ENCODE measurements at places on chromosomes 6 and 20.
A peak's percentile ranks its signal among the peaks of the same experiment; 100 is the strongest.

- DNase-seq, result no peak
Observed at GRCh38 chr6:151372164-151372563, 19.2 kb downstream of the ZBTB2 start.

DNA sequence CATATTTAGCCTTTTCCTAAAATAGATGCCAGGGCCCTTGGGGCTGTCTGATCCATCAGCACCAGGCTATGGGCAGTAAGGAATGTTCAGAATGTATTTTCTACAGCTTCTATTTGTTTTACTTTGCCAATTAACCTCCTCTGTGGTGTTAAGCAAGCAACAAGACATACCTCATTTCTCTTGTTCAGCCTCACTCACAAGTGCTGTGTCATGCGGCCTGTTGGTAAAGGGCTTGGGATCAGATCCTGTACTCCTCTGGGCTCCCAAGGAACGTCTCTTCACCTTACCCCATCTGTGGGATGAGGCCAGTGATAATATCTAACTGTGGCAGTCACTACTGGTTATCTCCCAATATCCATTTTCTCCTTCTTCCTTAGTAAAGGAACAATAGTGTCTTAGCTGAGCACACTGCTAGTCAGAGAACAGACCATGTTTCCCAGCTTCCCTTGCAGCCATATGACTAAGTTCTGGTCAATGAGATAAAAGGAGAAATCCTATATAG is 7.0 kb upstream of the DSTN start:
- peak; percentile 63 for DNase-seq

GRCh38 chr6:12189661-12190060 is 100.5 kb upstream of the EDN1 start:
- DNase-seq, result no peak

DNA sequence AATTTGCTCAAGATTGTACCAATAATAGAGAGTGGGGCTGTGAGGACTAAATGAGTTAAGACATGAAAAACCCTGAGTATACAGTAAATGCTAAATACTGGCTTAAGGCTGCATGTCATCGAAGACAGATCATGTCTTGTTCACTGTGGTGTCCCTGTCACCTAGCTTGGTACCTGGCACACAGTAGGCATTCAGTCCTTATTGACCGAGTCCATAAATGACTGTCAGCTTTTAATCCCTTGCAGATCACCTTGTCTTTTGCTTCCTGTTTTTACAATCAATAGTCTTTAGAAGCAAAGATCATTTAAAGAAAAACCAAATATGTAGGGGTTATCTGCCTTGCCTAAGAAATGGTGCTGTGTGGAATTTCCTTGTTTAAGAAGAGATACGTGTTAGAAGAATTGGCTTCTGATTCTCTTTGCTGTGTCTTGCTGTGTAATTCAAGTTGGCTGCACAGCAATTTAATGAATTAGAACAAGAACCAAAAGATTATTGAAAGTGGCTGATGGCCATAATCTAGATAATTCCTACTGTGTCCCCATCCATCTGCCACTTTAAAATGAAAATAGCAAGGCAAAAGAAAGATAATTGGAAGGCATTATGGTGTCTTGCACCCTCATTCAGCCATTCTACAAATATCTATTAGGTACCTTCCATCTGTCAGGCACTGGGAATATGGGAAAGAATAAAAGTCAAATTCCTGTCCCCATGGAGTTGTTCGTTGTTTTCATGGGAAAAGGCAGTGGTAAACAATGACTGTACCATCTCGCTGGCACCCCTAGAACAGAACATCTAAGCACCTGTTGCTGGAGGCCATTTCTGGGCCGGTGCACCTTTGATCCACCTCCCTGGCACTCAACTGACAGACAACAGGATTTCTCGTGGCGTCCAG is 12.4 kb upstream of the MAPK13 start:
- DNase-seq, result no peak

GRCh38 chr6:44059359-44060346 is 67.6 kb downstream of the MRPL14 start:
- DNase-seq, result peak; percentile 84

- DNase-seq, result no peak
Observed at GRCh38 chr20:47315339-47316056, 41.0 kb downstream of the ZMYND8 start.

GRCh38 chr20:17645546-17646208 is 36.4 kb downstream of the RRBP1 start:
- DNase-seq, result peak; percentile 38

DNA sequence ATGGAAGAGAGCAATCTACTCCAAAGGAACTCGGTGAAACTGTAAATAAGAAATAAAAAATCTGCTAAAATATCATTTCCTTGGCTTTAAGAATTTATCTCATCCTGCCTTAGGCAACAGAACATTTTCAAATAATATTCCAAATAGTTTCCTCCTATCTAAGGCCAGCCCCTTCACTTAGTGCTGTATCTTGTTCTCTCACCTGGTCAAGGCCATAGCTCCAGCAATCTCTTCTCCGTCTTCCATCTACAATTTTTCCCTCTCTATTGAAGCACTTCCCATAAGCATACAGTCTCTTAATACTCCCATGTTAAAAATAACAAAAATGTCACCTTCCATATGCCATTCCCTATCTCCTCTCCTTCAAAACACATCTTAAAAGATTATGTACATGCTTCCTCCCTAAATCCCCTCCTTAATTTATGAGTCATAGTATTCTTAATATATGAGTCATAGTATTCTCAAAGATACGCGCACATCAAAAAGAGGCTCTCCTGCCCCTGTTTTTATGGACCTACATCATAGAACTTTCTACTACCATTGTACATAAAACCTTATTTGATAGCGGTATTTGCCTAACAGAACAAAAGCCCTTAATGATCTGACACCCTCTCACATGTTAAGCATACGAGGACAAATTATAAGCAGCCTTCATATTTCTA is 146.9 kb downstream of the PDE10A start:
- no peak for DNase-seq

DNA sequence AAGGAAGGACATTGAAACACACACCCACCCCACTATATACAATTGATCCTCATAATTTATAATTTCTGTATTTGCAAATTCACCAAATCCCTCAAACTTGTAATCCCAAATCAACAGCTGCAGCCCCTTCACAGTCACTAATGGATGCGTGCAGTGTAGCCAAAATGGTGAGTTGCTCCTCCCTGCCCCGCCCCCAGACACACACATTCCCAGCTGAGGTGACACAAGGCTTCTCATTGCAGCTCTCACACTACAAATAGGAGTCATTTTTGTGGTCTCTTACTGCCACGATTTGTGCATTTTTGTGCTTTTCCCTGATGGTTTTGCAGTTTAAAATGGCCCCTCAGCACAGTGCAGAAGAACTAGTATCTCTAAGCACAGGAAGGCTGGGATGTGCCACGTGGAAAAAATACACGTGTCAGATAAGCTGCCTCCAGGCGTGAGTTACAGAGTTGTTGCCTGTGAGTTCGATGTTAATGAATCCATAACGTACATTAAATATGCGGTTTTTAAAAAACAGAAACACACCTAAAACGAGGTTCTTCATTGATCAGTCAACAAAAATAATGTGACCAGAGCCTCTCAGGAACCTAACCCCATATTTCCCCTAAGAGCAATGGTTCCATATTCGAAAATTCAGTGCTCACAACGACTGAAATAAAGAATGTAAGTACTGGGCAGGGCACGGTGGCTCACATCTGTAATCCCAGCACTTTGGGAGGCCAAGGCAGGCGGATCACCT is 8.2 kb downstream of the ATP9A start:
- DNase-seq, result no peak

DNA sequence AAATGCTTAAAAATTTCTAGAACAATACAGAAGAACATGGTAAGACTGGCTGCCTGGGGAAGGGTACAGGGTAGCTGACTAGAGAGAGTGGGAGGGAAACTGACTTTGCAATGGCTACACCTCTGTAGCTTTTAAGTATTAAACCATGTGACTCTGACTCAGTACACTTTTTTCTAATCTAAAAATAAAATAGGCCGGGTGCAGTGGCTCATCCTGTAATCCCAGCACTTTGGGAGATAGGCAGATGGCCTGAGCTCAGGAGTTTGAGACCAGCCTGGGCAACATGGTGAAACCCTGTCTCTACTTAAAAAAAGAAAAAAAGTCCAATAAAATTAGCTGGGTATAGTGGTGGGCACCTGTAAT is 18.5 kb downstream of the ATP9A start:
- no peak for DNase-seq

DNA sequence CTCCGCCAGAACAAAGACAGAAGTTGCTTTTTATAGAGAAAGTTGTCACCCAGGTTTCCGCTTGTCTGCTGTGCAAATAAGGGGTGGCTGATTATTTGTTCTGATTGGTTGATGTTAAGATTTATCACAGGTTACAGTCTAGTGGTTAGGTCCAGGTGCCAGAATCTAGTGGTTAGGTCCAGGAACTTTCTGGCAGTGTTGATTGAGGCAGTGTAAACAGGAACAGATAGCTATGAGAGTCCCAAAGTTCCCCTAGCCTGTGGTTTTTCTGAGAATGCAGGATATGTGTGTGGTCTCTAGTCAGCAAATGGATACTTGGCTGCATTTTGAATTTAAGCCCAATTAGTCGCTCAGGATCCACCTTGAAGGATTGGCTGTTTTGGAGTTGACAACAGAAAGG is 148.0 kb downstream of the TMEM200A start:
- DNase-seq, result no peak

DNA sequence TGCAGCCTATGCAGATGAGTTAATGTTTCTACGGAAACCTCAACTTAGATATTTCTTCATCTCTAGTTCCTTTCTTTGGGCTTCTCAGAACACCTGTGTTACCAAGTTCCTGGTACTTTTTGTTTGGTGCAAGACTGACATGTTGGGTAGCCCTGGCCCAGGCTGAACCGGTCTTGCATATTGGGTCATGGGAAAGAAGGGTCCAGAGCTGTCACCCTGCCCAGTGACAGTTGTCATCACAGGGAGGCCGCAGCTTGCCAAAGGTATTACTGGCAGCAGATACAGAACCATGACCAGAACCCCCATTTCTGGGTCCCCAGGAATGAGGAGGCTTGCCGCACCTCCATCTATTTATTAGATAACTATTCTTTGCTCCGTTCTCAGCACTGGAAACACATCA is 40.2 kb downstream of the PDYN start:
- no peak for DNase-seq

DNA sequence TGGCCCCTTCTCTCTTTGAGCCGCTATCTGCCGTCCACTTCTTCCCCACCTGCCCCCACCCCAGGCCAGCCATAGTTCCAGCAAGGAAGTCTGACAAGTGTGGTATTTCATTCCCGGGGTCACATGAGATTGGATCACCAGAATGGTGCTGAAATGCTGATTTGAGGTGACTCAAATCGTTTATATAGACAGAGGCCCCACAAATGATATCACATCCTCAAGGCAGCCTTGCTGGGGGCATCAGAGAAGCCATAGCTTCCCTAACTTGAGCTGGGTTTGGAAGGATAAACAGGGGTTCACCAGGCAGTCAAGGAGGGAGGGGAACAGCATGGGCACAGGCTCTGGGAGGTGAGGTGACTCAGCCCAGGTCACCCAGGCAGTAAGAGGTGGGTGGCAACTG is 9.9 kb downstream of the SDCBP2 start:
- DNase-seq, result no peak

DNA sequence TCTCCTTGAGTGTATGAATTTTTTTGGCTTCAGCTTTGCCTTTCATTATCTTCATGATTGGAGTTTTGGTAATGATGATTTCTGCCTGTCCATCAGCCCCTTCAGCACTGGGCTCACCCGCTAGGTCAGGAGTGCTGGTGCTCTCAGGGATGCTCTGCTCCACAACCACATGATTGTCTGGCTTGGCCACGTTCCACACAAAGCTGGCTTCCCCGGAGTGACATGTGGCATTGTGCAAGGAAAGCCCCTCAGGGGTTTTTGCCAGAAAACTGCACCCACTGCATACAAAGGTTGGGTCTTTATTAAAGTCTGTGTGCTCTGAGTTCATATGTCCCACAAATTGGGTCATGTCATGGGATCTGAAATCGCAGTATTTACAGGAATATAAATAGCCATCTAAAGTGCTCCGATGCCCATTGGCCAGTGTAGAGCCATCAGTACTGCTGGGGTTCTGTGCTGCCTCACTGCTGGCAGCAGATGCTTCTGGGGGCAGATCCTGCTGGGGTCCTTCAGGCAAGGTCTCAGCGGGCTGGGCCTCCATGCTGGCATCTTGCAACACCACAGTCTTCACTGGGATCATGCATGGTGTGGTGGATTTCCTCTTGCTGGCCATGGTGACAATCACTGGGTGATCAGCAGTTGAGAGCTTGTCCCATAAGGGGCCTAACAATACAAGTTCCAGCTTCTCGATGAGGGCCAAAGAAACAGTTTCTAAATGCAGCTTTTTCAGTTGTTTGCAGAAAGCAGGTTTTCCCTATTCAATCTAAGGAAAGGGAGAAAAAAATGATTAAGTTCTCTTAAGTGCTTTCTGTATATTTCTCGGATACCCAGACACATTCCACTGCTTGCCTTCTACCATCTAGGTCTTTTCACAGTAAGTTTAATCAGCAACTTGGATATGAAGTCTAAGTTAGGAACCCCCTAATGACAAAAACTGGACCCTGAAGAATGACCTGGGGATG is 67.2 kb downstream of the PLCG1 start:
- DNase-seq, result no peak

DNA sequence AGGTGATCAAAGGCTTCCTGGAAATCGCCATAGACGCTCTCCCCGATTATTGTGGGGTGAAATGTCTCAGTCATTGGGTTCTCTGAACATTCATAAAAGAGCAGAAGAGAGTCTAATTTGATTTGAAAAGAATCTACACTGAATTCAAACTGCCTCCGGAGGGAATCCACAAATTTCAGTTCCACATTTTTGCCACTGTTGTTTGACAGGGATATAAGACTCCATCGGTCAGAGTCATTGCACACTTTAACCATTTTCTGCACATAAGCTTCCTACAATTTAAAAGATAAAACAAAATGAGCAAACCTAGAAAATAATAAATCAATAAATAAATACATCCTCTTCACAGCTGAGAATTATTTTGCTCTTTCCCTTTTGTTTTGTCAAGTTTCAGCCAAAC is 2.3 kb downstream of the TENT5A start:
- DNase-seq, result no peak

- no peak for DNase-seq
Observed at GRCh38 chr6:35147486-35147885, 6.3 kb upstream of the TCP11 start.

- DNase-seq, result no peak
Observed at GRCh38 chr20:1761116-1761515, 103.5 kb upstream of the SIRPG start.

GRCh38 chr6:41258196-41258493 is 28.3 kb downstream of the TREM1 start:
- no peak for DNase-seq

GRCh38 chr20:62743777-62744317 is 35.2 kb downstream of the NTSR1 start:
- DNase-seq, result peak; percentile 30

Measured in lower lobe of right lung (tissue), 2 donors.